ENCODE measurements at places on chromosomes 7 and 10. TPM values are rescaled to one million over a fixed set of nuclear protein-coding genes. Genes with fewer than 3 reads are reported as not detected.

SLC18A3 gene
- polyA plus RNA-seq, result 0.06 TPM

TMEM72 gene
- polyA plus RNA-seq, result 74.1 TPM

RBM20 gene
- polyA plus RNA-seq, result 8.2 TPM

CALCR gene
- 0.55 TPM for polyA plus RNA-seq

SLC16A12 gene
- 27.3 TPM for polyA plus RNA-seq

PRSS2 gene
- not detected for polyA plus RNA-seq

DNA sequence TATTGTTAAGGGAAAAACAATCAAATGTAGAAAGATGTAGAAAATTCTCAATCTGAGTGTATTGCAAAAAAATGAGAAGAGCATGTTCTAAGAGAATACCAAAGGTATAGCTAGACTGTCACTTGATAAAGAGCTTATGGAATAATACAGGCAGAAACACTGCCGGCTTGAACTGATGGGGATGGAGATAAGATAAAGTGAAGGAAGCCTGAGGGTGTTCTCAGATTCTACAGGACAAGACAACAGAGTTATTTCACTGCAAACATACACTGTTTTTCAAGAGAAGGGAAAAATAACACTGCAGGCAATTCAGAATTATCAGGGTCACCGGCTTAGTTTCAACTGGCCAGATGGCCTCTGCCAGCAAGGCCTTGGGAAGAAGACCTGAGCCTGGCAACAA is 80.0 kb downstream of the ZNF716 start:
- no peak for DNase-seq

DNA sequence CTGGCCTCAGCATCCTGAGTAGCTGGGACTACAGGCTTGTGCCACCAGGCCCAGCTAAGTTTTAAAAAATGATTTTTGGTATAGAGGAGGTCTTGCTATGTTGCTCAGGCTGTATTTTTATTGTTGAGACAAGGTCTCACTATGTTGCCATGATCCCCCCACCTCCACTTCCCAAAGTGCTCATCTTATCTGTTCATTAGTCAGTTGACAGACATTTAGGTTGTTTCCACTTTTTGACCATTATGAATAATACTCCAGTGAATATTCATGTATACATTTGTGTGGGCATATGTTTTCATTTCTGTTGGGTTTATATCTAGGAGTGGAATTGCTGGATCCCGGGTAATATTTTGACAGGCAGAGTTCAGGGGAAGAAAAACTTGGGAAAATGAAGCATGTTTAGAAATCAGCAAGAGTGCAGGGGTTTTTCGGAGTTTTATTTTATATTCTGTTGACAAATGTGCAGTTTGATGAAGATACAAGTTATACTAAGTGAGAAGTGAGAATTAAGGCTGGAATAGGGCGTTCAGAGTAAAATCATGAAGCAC is 2.7 kb upstream of the SCD start:
- DNase-seq, result no peak

- no peak for DNase-seq
Measured at GRCh38 chr7:1057416-1058291, 13.3 kb downstream of the GPR146 start.

DNA sequence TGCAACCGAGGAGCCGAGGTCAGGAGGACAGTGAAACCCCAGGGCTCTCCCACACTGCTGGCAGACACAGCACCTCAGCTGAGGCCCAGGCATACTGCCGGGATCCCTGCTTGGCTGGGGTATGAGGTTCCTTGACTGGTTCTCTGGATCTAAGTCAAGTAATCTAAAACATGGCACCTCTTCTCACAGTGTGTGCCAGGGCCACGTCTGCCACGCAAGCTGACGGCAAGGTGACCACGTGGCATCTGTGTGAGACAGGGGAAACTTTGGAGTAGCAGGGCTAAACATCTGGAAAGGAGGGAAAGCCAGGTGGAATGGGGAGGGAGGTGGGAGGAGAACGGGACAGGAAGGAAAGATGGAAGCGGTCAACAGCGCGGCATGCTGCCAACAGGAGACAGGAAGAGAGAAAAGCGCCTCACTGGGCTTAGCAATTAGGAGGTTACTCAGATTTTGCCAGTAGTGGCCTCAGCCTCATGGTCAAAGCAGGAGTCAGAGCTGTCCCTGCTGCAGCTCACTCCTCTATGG is 103.7 kb downstream of the CXCL12 start:
- DNase-seq, result no peak

GRCh38 chr10:123808906-123809305 is 82.7 kb downstream of the CPXM2 start:
- DNase-seq, result no peak

DNA sequence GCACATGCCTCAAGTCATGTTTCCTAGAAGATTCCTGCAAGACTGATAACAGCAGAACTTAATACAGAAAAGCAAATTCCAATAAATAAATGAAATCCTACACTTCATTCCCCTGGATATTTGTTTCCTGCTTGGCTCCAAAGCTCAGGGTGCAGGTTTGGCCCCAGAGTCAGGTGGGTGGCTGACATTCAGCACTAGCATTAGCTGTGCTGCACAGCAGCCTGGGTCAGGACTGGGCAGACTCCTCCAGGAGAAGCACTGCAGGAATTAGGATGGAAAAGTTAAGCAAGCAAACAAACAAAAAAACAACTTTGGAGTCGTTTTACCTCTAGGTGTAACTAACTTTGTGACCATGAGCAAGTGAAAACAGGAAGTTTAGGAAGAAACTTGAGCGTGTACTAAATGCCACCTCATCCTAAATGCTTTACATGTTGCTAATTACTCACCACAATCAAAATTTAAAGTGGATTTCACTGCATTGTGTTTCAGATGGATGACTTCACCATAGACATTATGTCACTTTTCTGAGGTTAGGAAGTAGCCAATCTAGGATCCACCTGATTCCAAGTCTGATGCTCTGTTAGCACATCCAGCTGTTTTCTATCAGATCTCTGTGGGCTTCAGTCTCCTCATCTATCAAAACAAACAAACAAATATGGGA is 239.4 kb downstream of the C7orf25 start:
- DNase-seq, result no peak

DNA sequence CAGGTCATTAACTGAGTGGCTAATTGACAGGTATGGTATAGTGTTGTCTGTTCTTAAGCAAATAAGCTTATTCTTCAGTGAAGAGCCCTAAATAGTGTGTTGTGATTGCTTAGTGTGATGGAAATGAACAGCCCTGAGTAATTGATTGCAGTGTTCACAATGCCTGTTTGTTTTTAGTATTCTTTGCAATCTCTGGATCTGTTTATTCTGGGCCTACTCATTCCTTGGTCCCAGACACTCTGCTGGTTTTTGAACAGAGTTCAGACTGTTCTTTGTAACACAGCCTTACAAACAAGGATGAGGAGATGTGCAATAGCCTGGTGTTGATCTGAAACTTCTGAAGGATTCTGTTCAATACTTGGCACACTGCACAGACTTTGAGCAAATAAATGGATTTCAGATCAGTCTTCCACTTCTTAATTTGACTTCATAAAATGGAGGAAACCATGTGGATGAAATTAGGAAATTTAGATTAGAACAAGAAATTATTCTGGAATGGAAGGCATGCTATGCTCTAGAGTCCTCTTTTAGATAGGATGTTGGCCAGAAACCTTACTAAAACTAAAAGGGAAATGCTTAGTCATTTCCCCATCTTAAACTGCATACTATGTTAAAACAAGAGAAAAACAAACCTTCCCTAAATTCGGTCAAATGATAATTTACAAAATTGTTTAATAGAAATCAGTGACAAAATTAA is 444.2 kb upstream of the SEMA3D start:
- DNase-seq, result no peak

- no peak for DNase-seq
Measured at GRCh38 chr7:33418251-33418701, 288.9 kb downstream of the BBS9 start.

DNA sequence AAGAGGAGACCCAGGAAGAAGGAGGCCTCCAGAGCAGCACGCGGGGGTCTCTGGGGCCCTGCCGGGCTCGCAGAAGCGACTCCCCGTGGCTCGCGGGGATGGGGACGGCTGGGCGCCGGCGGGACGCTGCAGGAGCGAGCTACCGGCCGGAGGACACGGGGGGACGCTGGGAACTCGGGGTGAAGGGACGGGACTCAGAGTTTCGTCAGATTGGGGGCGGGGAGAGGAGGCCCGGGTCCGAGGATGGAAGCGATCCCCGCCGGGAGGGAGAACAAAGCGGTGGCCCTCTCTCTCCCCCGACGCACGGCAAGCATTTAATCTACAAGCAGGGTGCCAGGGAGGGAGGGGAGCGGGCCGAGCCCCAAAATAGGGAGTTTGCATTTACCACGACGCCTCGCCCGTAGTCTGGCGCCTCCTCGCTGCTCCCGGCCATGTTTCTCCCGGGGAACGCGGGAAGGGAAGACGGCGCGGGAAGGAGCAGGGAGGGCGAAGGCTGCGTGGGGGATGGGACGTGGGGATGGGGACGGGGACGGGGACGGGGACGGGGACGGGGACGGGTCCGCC is at the start of gene PRTFDC1:
Gene PRTFDC1 (minus strand): TSS at position 464 of the 564 bp plus-strand sequence. CDS start 31 bp downstream, at position 433.
- no peak for DNase-seq

GRCh38 chr10:84348447-84348846 is 20.1 kb downstream of the CCSER2 start:
- DNase-seq, result no peak

DNA sequence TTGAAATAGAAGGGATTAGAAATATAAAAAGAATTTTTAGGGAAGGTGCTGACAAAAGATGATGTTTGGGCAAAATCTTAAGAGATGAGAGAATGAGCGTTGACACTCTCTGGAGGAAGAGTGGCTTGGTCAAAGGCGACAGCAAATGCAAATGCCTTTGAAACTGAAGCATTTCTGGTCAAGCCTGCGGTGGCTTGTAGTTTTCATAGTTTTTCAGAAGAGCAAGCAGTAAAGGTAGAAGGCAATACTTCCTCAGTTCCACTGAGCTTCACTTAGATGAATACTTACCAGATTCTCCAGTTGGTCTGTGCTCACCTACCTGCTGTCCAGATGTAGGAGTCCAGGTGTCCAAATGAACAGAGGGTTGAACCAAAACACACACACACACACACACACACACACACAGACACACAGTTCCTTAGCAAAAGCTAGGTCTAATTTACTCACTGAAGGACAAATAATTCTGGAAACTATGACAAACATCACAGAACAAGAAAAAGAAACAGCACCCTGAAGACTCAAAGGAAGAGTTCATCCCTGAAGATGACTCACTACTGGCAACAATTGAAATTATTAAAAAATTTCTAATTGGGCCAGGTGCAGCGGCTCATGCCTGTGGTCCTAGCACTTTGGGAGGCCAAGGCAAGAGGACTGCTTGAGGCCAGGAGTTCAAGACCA is 12.1 kb upstream of the STK17A start:
- DNase-seq, result no peak

GRCh38 chr10:38118072-38118807 is 24.1 kb downstream of the ZNF37A start:
- DNase-seq, result no peak

DNA sequence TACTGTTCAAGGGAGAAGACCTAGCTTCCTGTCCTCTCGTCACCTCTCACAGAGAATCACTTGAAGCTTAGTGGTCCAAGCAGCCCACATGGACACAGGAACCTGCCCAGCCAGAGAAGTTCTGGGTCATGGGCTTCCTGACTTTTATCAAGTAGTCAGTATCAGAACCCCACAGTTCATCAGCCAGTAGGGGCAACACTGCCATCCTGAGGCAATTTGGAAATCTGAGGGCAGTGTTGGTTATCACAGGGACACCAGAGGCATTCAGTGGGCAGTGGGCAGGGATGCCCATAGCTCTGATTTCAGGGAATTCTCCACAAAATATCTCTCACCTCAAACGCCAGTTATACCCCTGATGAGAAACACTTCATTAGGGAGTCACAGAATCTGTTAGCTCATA is 22.5 kb upstream of the MGAM2 start:
- no peak for DNase-seq

DNA sequence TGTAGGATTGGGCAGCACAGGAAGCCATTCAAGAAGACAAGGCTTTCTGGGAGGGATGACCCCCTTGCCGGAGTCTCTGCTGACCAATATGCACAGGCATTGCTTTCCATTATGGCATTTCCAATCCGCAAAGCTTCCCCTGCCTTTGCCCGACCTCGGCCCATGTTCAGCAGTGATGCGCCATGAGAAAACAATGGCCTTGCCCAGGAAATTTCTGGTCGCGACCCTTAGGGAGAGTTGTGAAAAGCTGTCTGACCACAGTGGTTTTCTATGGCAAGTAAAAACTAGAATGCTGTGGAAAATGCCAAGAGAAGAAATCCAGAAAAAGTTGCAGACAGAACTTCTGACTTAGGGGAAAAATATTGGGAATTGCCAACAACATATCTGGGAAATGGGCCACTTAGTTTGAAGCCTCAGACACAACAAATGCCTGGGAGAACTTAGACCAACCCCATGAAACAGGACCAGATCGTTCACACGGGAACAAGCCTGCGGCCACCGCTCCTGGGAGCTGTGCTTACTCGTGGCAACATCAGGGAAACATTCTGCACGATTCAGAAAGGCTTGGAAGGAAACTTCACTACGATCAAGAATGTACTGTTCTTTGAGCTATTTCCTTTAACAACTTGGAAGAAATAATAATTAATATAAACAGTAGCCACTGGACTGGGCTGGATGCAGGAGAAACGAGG is 512.4 kb downstream of the TNS3 start:
- DNase-seq, result no peak

- DNase-seq, result no peak
Measured at GRCh38 chr10:74208997-74209396, 58.0 kb downstream of the ADK start.

DNA sequence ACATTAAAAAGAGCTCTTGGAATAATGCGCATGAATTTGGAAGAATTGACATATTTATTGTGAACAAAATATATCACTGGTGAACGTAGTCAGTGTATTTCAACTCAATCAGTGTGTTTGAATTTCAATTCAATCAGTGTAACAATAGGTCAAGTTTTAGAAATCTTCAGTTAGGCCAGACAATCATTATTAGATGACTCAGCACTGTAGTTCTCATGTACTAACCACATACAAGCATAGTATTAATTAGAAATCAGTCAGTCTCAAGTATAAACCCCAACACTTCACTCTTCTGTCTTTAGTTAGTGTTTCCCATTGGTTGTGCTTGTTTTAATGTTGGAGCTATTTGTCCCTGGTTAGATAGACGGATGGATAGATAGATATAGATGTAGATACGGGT is 1247.9 kb downstream of the NXPH1 start:
- DNase-seq, result no peak

- DNase-seq, result no peak
Measured at GRCh38 chr10:75814014-75814413, 382.6 kb downstream of the LRMDA start.

- DNase-seq, result no peak
Measured at GRCh38 chr7:147096629-147097028, 980.0 kb downstream of the CNTNAP2 start.

DNA sequence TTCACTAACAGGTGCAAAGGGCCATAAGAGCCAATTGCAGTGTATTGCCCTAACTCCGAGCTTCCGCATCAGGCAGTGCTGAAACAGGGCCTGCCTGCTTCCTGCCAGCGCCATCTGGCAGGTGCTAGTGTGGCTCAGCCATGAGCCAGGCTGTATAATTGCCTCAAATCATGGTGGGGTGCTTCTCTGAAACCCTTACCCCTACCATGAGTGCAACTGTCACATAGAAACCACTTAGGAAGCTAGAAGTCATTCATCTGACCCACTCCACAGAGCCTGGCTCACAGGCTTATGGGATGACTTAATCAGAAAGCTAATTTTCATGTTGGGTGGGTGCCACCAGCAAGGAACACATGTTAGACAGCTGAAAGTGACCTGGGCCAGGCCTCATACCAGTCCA is 133.3 kb upstream of the LAMB4 start:
- no peak for DNase-seq

GRCh38 chr10:64733980-64734379 is 1212.8 kb downstream of the REEP3 start:
- no peak for DNase-seq
